ENCODE measurements at places on chromosomes 2 and 18. TPM values are rescaled to one million over a fixed set of nuclear protein-coding genes. Genes with fewer than 3 reads are reported as not detected.

LIMS3 gene
- total RNA-seq, result 6.6 TPM

TMEFF2 gene
- total RNA-seq, result 55.8 TPM

OXER1 gene
- 4.5 TPM for total RNA-seq

RANBP2 gene
- total RNA-seq, result 96.2 TPM

GRCh38 chr2:229340086-229340760 lies 69.1 kb upstream of the PID1 start:
- no peak overlapping the region for H3K27ac ChIP-seq
- DNase-seq, result no peak
- no peak overlapping the region for H3K4me3 ChIP-seq
- no peaks in the 10 kb centered on the region for H3K4me1 ChIP-seq
- no peaks in the 10 kb centered on the region for H3K27me3 ChIP-seq
- no peaks in the 10 kb centered on the region for H3K36me3 ChIP-seq

DNA sequence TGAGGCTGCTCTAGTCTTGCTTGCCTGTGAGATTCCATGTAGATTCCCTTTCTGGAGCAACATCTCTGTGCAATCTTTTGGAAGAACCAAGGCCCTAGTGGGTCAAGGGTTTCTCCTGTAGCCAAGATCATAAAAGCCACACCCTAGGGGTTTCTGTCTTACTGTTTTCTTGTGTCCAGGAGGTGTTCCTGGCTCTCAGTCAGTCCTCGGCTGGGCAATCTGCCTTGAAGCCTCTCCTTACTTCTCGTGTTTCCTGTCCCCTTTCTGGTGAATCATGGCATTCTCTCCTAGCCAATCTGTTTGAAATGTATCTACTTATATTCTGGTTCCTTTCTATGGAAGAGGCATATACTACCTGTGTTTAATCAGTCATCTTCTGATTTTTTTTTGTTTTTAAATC lies 484.8 kb upstream of the UBE2E3 start:
- H3K27me3 ChIP-seq, result no peaks in the 10 kb centered on the region
- H3K27ac ChIP-seq, result no peak overlapping the region

DNA sequence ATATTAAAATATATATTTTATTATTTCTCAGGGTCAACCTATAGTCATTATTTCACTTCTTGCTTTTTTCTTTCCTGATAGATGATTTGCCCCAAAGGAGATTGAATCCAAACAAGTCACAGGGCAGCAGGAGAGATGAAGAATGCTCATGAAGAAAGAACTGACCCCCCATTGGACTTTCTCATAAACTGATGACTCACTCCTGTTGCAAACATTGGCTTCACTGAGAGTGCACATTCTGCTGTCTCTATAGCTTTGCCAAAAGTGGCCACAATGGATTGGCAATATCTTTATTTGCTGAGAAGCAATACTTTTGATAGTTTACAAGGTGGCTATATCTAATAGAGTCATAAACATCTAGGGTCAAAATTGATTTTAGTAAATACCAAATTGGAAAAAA lies 55.9 kb upstream of the ZNF385B start:
- H3K36me3 ChIP-seq, result no peaks in the 10 kb centered on the region
- H3K27ac ChIP-seq, result no peak overlapping the region
- no peaks in the 10 kb centered on the region for H3K27me3 ChIP-seq

DNA sequence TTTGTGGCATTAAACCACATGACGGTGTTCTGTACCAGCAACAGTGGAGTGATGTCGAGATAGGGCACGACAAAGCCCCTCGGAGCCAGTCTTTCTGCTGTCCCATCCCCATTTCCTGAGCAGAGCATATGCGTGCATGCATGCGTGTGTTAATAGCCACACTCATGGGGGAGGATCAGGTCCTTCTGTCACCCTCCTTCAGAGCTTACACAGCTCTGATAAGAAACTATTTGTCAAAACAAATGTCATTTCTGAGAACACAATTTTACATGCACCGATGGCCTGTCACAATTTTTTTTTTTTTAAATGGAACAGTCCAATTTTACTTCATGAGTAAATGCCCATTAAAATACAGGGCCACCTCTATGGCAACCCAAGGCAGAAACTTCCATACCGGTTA lies 95.9 kb upstream of the ZBTB14 start:
- H3K4me3 ChIP-seq, result no peak overlapping the region
- no peaks in the 10 kb centered on the region for H3K27me3 ChIP-seq
- no peak overlapping the region for H3K27ac ChIP-seq
- no peaks in the 10 kb centered on the region for H3K36me3 ChIP-seq

DNA sequence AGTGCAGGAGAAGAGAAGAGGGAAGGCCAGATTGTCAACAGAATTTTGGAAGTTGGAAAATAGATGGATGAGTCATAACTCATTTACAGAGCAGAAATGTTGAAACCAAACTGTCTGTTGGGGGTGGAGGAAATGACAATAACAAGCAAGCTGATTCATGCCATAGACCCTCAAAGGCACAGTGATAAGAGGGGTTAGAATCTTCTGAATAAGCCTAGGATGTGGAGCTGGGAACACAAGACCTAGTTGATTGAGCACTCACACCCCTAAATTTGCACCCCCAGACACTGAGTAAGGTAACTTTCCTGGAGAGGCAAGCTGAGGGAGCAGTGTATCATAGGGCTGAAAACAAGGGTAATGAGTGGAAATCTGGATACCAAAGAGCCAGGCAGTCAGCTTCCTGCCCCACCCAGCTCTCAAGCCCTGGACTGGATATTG lies 141.4 kb downstream of the SCG2 start:
- H3K27ac ChIP-seq, result no peak overlapping the region
- no peaks in the 10 kb centered on the region for H3K27me3 ChIP-seq
- no peaks in the 10 kb centered on the region for H3K4me1 ChIP-seq
- no peak for DNase-seq
- H3K4me3 ChIP-seq, result no peak overlapping the region

GRCh38 chr2:860259-860855 lies 90.3 kb upstream of the SNTG2 start:
- H3K27me3 ChIP-seq, result no peaks in the 10 kb centered on the region
- H3K27ac ChIP-seq, result no peak overlapping the region
- DNase-seq, result no peak
- no peaks in the 10 kb centered on the region for H3K4me1 ChIP-seq
- H3K36me3 ChIP-seq, result no peaks in the 10 kb centered on the region
- no peak overlapping the region for H3K4me3 ChIP-seq

DNA sequence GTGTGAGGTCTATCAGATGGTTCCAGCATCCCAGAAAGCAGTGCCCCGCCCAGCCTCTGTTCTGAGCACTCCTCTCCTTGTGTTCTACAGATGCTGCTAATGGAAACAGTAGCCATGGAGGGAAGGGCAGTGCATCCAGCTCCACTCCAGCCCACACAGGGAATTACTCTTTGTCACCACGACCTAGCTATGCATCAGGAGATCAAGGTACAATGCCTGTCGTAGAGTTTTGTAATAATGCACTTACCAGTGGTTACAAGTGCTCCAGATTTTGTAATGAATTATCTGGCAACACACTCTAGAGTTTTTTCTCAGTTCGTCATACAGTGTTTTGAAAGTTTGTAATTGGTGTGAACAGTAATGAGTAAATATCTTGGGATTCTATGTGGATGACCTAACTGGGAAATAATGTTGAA lies 161.1 kb downstream of the ESCO1 start:
- no peaks in the 10 kb centered on the region for H3K36me3 ChIP-seq
- DNase-seq, result no peak
- no peak overlapping the region for H3K27ac ChIP-seq
- H3K27me3 ChIP-seq, result no peaks in the 10 kb centered on the region
- no peak overlapping the region for H3K4me3 ChIP-seq
- no peaks in the 10 kb centered on the region for H3K4me1 ChIP-seq

GRCh38 chr2:21770787-21771186 lies 647.0 kb downstream of the TDRD15 start:
- H3K27ac ChIP-seq, result no peak overlapping the region
- H3K4me3 ChIP-seq, result no peak overlapping the region

GRCh38 chr2:196088203-196088602 lies 19.6 kb upstream of the DNAH7 start:
- no peak overlapping the region for H3K4me3 ChIP-seq
- DNase-seq, result no peak
- H3K36me3 ChIP-seq, result no peaks in the 10 kb centered on the region
- no peaks in the 10 kb centered on the region for H3K27me3 ChIP-seq

GRCh38 chr2:43333656-43334144 lies 107.3 kb upstream of the ZFP36L2 start:
- peak overlapping the region; percentile 53 for H3K27ac ChIP-seq
- peaks cover 1% of the 10 kb centered on the region for H3K4me1 ChIP-seq
- no peaks in the 10 kb centered on the region for H3K27me3 ChIP-seq
- H3K36me3 ChIP-seq, result no peaks in the 10 kb centered on the region
- H3K4me3 ChIP-seq, result no peak overlapping the region

GRCh38 chr2:8598295-8599165 lies 83.3 kb upstream of the ID2 start:
- H3K27ac ChIP-seq, result no peak overlapping the region
- H3K27me3 ChIP-seq, result no peaks in the 10 kb centered on the region
- H3K4me3 ChIP-seq, result no peak overlapping the region
- no peaks in the 10 kb centered on the region for H3K36me3 ChIP-seq

DNA sequence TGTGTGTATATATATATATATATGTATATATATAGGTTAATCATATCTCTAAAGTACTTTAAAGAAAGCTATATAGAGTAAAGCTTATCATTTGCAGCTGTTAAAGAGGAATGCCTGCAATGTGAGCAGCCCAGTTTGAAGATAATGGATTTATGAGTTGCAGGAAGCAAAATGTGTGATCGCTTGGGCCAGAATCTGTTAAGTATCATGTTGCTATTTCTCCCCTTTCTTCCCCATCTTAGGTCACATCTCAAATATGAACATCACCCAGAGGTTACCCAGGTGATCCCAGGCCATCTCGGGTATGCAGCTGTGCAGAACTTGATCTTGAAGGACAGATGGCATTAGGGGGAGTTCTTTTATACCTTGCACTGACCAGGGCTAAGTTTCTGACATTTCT lies 316.5 kb downstream of the MTX2 start:
- no peak overlapping the region for H3K4me3 ChIP-seq
- no peaks in the 10 kb centered on the region for H3K36me3 ChIP-seq
- H3K27me3 ChIP-seq, result no peaks in the 10 kb centered on the region
- H3K4me1 ChIP-seq, result no peaks in the 10 kb centered on the region

DNA sequence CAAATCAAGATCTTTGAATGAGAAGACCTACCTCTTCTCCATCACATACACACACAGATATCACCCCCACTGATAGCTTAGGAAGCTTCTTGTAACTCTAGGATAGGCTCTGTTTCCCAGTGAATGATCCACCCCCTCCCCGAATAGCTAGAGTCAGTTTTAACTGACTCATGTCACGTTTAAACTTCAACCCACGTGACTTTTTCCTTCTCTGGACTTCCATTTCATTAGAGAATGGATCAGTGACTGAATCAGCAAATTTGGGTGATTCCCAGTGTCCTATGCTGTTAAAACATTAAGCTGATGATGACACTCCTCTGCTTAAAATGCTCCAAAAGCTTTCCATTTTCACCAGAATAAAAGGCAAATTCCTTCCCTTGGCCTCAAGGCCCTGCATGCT lies 185.9 kb upstream of the LHCGR start:
- H3K27ac ChIP-seq, result no peak overlapping the region
- no peak for DNase-seq
- H3K4me3 ChIP-seq, result no peak overlapping the region
- H3K36me3 ChIP-seq, result no peaks in the 10 kb centered on the region
- H3K4me1 ChIP-seq, result no peaks in the 10 kb centered on the region

- DNase-seq, result no peak
- H3K27me3 ChIP-seq, result no peaks in the 10 kb centered on the region
- no peaks in the 10 kb centered on the region for H3K36me3 ChIP-seq
These were observed 45.7 kb downstream of the VAPA start for GRCh38 chr18:9959564-9959963.

DNA sequence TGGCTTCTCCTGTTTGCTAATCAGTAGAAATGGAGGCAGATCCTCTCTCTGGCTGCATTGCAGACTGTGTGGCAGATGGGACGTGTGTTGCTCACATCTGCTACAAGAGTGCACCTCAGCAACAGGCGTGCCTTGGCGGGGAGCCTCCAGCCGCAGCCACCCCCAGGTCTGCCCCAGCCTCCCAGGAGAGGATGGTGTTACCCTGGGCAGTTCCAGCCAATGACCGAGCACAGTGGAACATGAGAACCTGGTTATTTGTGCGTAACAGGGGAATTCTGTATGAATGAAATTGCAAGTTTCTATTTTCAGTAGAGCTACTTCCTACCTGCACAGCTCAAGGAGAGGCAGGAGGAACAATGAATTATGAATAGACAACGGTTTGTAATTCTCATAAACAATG lies 130.6 kb upstream of the CBLN2 start:
- no peaks in the 10 kb centered on the region for H3K27me3 ChIP-seq
- H3K36me3 ChIP-seq, result no peaks in the 10 kb centered on the region
- no peak overlapping the region for H3K4me3 ChIP-seq
- DNase-seq, result no peak
- no peaks in the 10 kb centered on the region for H3K4me1 ChIP-seq

GRCh38 chr2:109265369-109265768 lies 136.4 kb downstream of the SH3RF3 start:
- no peaks in the 10 kb centered on the region for H3K4me1 ChIP-seq
- no peaks in the 10 kb centered on the region for H3K27me3 ChIP-seq
- H3K4me3 ChIP-seq, result no peak overlapping the region
- no peak for DNase-seq
